ENCODE measurements at places on chromosomes 3 and 15.

DNA sequence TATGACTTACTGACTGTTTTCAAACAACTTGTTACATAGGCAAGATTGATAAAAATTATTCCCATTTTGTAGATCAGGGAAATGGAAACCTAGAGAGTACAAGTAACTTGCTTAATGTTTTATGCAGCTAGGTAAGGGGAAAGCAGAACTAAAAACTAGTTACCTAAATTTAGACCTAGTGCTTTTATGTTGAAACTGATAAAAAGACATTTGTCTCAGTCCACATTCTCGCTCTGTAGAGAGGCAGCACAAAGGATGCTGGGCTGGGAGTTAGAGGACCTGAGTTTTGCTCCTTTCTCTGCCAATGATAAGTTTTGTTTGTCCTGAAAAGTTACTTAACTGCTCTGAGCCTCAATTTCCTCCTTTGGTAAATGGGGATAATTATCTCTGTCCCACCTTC lies 17.4 kb downstream of the TIMP4 start:
- DNase-seq, result no peak

DNA sequence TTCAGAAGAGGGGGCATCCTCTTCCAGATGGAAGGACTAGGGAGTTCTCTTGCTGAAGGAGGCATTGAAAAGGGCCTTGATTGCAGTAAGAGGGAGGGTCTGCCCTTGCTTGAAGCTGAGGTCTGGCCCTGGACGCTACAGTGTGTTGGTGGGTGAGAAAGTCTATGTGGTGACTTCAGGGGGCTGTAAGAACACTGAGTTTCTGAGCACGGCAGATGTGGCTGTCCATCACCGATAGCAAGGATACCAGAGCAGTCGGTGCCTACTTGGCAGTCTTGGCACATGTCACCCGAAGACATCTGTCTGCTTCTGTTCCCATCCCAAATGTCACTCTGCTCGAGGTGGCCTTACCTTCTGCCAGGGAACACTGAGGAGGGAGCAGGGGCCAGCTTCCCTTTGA lies 631.1 kb upstream of the CFAP20DC start:
- no peak for DNase-seq

DNA sequence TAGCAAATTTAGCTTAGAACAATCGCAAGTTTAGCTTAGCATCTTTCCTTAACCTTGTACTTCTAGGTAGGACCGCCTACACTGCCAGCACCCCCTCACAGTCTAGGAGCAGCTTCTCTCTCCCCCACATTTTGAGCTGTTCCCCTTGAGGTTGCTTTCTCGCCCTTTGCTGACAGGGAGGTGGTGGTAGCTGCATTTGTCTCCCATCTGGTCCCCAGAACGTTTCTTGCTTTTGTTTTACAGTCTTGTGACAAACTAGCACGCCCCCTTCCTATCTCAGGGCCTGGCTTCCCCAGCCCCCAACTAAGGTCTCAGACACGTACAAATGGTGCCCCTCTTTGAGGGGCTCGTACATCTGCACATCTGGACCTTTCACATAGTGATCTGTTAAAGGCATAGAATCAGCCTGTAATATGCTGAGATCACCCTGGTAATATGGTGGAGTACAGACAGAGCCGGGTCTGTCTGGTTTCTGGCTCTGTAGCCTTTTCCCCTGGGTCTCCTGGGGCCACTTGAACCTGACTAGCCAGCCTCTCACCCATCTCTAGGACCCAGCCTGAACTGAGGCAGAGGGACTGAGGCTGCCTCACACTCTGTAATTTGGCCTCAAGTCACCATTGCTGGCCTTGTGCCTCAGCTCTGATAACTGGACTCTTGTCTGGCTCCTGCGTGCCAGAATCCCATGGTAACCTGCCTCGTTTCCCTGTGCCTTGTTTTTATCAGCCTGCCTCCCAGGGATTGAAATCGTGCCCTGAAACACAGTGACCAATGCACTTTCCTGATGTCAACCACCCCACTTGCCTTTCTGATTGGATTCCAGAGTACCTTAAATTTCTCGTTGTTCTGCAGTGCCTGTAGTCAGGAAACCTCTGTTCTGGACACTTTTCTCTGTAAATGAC lies 27.7 kb downstream of the CRTC3 start:
- no peak for DNase-seq

GRCh38 chr3:26418553-26418952 lies 204.0 kb upstream of the LRRC3B start:
- DNase-seq, result no peak
